ENCODE measurements at places on chromosomes 2 and 18.

GRCh38 chr2:206084870-206085741, 868 bp downstream of the INO80D start:
- DNase-seq = peak; percentile 88

GRCh38 chr2:231207734-231208133, 9.3 kb downstream of the ARMC9 start:
- DNase-seq = no peak

- DNase-seq = no peak
Observed at GRCh38 chr2:117941693-117942092, 72.2 kb downstream of the CCDC93 start.

DNA sequence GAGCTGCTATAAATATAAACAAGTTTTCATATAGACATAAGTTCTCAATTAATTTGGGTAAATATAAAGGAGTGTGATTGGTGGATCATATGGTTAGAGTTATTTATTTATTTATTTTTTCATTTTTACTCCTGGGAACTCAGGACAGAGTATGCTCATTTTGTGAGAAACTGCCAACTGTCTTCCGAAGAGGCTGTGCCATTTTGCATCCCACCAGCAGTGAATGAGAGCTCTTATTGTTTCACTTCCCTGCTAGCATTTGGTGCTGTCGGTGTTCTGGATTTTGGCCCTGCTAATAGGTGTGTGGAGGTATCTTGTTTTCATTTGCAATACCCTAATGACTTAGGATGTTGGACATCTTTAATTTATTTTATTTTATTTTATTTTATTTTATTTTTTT, 50.4 kb upstream of the XPO1 start:
- DNase-seq = no peak

DNA sequence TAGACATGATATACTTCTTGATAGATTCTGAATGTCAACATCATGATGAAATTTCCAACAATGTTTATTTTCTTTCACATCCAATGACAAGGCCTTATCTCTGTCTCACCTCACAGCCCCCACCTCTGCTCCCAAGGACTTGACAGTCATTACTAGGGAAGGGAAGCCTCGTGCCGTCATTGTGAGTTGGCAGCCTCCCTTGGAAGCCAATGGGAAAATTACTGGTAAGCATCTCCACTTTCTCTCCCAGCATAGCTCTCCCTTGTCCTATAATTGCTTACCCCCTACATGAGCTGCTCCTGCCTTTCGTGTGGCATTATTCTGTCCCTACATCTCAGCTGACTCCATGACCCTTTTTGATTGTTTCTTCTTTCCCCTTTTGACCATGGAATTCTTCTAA, 821.8 kb downstream of the MBD2 start:
- no peak for DNase-seq

DNA sequence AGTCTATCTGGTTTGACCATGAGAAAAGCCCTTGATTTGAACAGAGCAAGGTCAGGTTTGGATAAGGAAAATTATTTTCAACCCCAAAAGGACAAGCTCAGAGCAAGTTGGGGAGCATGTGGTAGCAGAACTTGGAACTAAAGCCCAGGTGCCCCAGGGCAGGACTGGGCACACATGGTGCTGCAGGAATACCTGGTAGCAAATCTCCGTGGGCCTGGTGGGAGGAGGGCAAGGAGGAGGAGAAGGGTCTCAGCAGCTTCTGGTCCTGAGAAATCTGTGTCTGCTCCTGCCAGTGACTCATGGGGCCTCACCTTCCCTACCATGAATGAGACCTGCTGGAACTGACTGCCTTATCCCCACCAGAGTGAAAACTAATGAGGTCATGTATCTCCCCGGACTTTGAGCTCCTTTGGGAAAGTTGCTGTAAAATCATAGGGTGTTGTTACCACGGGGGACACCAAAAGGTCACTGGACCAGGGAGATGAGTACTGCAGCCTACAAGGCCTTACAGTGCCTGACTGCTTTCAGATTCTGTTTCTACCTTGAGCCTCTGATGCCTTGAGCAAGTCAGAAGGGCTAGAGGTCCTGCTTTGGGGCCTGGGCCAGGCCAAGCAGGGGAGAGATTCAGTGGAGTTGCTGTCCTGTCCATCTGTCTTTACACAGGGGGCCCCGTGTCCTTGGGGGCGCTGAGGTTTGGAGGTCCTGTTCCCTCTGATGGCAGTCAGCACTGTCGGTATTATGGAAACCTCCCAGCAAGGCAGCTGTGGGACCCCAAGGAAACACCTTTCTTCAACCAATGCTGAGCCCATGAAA, 304.0 kb downstream of the MYCN start:
- DNase-seq = no peak

DNA sequence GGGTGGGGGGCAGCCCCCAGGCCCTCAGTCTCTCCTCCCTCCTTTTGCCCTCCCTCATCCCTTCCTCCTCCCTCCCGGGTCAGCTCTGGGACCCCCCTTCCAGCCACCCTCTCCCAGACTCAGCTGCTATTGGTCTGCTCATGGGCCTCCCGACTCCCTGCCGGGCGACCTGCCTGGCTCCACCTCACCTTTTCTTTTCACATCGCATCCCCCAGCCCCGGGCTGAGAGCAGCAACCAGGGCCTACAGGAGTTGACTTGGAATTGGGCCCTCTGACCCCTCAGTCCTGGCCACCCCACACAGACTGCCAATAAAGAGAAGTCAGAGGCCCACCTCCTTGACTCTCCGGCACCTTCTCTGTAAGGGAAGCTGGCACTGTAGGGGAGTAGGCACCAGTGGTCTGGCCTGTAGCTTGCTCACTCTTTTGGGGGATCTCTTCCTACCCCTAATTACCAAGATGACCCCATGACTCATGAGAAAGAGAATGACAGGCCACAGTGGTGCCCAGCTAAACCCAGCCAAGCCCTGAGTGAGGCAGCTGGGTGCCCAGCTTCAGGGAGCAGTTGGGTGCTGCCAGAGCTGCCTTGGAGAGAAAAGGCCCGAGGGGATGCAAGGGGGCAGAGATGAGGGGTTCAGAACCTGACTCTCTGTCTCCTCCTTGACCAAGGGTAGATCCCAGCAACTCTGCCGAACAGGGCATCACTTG, 2.0 kb upstream of the ECEL1 start:
- DNase-seq = peak; percentile 3

GRCh38 chr2:241686324-241686649, 328 bp downstream of the DTYMK start:
- DNase-seq = no peak
